ENCODE measurements at places on chromosomes 12 and 14.

DNA sequence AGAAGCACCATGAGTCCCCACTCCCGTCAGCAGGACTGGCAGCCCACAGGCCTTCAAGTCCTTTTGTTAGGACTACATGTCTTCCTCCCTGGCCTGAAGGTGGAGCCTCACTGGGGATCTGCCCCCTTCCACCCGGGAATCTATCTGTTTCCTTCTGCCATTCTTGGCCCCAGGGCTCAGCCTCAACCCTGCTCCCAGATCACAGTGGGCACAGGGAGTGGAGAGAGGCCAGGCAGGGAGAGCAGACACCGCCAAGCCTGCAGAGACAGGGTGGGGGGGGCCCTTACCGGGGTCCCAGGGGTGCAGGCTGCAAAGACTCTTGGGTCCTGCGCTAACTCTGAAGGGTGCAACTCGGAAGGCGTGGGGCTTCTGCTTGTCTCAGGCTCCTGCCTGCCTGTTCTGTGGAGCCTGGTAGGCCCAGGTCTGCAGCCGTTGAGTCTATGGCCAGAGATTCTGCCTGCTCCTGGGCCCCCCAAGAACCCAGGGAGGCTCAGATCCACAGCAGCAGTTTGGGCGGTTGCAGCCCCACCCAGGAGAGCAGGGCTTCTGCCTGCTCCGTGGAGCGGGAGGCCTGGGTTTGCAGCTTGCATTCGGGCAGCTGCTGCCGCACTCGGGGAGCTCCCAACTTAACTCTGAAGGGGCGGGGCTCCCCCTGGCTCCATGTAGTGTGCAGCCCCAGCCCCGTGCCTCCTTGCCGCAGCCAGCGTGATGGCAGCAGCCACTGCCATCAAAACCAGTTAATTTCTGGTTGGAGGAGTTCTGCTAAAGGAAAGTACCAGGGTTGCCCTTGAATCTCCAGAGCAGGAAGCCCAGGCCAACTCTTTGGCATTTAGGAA is 21.7 kb upstream of the PLBD1 start:
- no peak for DNase-seq

- DNase-seq: no peak
These were observed 226.2 kb upstream of the CRY1 start for GRCh38 chr12:107319533-107320032.

DNA sequence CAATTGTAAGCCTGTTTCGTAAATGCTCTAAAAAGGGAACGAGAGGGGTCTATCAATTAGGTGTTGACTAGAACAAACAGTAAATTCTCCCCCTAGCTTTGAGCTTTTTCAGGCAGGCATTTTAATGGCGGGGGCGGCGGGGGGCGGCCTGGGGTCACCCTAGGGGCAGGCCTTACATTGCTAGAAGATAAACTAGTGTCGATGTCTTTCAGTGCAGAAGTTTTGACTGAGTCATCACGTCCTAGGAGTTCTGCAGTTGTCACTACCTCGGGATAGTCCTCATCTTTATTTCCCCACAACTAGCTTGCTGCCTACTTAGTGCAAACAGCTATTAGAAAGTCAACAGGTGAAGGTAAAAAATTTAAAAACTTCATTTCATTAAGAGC is 1.6 kb downstream of the ATP6V1D start:
- DNase-seq: no peak

DNA sequence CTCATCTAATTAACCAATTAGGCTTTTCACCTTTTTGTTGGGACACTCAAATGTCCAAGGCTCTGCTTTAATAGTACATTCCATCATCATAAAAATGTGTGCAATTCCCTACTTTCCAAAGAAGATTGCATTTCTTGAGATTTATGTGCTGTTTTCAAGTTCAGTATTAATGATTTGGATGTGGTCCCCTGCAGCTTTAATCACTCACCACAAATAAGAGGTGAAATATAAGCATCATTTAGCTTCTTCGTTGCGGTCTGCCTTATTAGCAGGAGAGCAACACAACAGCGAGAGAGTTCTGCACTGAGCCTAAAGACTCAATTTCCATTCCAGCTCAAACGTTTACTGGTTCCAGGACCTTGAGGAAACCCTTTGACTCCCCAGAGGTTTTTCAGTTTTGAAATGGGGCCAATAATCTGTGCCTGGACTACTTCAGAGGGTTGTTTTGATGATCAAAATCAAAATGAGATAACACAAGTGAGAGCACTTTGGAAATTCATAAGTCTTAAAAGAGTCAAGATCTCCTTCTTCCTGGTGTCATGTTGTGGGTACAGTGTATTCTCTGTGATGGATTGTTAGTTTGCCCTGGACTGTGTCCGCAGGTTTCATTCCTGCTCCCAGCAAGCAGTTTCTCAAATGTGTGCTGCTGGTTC is 53.1 kb downstream of the RERG start:
- DNase-seq: no peak

DNA sequence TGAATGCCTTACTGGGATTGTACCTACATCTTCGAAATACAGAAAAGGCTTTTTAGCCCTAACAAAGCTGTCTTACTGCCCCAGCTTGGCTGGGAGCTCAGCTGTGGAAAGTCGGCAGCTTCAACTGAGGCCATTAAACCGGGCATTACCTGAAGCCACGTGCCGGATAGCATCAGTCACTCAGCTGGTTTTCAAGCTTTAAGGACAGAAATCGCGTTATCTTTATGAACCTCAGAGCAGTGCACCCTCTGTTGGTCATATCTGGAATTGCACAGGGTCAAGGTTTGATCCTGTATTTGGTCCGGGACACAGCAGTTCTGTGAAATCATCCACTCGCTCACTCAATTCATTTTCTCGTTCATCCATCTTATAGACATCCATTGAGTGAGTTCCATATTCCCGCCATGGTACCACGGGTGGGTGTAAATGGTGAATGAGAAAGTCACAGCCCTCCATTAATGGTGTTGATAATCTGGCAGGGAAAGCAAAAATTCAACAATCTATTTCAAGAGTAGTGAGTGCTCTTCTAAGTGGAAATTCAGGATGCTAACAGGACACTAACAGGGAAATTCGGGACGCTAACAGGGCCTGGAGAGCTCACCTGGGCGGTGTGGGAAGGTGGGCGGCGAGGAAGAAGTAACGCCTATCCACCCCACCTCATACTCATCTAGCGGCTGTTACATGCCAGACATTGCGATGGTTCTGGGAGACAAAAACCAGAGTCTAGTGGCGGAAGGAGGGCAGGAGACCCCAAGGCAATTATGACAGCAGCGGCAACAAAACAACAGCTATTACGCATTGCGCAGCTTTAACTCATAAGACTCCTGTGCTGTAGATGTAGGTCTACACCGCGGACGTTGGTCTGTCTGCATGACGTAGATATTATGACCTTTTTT is 60.6 kb upstream of the TCL1A start:
- DNase-seq: no peak

DNA sequence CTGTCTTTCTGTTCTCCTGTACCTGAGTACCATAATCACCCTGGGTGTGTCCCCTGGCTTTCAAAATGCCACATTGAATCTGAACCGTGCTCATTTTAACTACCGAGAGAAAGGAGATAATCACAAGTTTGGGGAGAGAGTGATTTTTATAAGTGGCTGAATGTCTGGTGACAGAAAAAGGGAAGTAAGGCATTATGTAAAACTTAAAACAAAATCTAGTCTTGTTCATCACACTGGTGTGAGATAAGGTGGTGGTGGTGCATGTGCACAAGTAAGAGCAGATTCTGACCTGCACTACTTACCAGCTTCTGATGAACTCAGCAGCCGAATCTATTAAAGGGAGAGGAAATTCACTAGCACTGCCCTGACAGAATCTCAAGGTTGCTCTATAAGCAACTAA is 56.3 kb downstream of the SPPL3 start:
- no peak for DNase-seq

DNA sequence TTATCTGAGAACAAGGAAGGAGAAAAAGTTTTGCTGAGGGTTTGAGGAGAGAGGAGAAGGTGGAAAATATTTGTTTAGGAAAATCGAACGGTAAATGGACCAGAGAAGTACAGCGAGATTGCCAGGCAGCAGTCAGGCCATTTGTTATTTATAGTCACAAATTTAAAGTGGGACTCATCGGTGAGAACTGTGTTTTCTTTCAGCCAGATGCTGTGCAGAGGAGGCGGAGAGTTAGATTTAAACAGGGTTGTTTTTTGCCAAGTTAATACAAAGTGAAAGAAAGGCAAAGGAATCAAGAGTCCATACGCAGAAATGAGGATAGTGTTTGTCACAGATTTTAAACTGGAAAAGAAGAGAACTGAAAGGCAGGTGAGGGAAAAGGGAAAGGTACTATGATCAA is 200.6 kb upstream of the CNOT2 start:
- no peak for DNase-seq

- no peak for DNase-seq
These were observed 27.1 kb downstream of the KRT18 start for GRCh38 chr12:52975820-52976573.

DNA sequence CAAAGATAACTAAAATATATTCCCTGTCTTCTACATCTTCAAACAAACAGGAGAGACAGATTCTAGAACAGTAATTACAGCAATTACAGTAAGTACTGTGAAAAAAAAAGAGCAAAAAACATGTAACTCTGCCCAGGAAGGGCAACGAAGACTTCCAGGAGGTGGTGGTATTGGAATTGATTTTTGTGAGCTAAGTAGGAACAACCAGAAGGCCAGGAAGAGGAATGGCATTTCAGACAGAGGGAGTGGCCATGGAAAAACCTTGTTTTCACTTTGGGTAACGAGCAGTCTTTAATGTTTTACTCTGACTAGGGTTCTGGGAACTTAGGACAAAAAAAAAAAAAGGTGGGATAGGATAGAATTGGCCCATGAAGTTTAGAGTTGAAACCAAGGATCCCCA is 196.3 kb upstream of the PLEKHG7 start:
- no peak for DNase-seq

DNA sequence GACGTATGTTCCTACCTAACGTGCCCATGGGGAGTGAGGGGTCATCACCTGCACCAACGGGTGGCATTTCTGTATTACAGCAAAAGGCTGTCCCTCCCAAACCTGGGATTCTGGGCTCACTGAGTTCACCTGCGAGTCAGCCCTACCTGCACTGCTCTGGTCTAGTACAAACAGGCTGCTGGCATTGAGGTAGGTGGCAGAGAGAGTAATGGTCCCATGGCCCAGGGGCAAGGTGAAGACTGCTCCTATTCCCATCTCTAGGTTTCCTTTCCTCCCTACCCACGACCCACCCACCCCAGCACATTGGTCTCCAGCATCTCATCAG is 421 bp downstream of the SUOX start:
- no peak for DNase-seq

DNA sequence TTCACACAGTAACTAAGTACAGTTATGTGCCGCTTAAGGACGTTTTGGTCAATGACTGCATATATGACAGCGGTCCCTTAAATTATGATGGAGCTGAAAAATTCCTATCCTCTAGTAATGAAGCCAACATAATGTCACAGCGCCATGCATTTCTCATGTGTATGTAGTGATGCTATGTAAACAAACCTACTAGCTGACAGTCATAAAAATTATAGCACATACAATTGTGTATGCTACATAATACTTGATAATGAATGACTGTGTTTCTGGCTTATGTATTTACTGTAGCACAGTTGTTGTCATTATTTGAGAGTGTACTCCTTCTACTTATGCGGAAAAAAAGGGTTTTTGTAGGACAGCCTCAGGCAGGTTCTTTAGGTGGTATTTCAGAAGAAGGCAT is 99.7 kb downstream of the DACT1 start:
- no peak for DNase-seq

- no peak for DNase-seq
These were observed 7.4 kb upstream of the EPS8 start for GRCh38 chr12:15796493-15797141.

DNA sequence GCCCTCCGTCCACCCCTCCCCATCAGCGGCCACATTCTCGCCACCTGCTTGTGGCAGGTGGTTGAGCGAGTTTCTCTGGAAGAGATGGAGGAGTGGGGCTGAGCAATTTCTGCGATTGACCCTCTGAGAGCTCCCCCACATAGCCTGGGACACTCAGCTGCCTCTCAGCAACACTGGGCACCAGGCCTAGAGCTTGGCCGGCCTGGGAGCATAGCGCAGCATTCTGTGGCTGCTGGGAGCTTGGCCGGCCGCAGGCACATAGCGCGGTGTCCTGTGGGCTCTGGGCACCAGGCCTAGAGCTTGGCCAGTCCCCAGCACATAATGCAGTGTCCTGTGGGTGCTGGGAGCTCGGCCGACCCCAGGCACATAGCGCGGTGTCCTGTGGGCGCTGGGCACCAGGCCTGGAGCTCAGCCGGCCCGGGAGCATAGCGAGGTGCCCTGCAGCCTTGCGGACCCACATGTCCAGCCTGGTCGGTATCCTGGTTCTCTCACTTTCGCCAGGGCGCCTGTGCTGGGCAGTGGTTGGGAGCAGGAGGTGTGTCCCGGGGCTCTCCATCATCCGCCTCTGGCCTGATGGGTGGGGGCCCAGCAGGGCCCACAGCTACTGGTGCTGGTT is 43.8 kb downstream of the LRCOL1 start:
- no peak for DNase-seq

- peak; percentile 77 for DNase-seq
These were observed 44.7 kb downstream of the FERMT2 start for GRCh38 chr14:52906141-52906601.

DNA sequence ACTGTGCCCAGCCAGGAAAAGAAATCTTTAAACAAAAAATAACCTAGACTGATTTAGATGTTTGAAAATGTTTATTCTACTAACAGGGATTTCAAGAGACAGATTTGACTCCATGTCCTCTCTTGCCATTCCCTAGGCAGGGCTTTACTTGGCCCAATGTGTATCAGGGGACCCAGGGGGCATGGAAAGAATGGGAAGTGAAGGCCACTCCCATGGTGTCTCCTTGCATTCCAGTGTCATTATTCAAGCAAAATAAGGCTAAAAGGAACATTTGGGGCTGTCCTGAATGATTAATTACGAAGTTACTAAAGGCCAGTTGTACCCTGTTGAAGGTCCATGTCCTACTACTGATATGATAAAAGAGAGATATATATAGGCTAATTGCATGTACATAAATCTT is 151.9 kb upstream of the ATF7IP start:
- no peak for DNase-seq

DNA sequence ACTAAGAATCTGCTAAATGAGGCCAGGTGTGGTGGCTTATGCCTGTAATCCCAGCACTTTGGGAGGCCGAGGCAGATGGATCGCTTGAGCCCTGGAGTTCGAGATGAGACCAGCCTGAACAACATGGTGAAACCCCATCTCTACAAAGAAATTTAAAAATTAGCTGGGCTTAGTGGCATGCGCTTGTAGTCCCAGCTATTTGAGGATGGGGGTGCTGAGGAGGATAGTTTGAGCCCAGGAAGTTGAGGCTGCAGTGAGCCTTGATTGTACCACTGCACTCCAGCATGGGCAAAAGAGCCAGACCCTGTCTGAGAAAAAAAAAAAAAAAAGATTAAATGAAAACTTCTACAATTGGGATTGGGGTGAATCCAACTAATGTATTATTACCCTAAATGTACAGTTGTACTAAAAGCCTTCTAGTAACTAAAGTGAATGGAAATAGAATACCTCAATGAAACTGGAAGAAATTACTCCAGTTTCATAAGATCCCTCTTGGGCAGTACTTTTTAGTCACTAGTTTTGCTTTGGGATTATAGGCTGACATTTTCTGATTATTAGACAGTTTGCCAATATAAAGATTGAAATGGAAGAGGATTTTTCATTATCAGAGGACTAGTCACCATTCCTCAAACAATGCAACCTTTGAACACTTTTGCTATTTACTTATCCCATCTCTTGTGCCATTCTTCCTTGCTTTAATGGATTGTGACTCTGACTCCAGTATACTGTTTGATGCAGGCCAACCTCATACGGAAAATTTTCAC is 14.3 kb downstream of the COCH start:
- DNase-seq: no peak

GRCh38 chr12:46787496-46788055 is 38.2 kb downstream of the SLC38A4 start:
- DNase-seq: no peak

Measured in epithelial cell of proximal tubule (primary cell).